ENCODE measurements at places on chromosomes 6 and 20.

GRCh38 chr20:6870559-6870958 is 103.1 kb downstream of the BMP2 start:
- DNase-seq = no peak

DNA sequence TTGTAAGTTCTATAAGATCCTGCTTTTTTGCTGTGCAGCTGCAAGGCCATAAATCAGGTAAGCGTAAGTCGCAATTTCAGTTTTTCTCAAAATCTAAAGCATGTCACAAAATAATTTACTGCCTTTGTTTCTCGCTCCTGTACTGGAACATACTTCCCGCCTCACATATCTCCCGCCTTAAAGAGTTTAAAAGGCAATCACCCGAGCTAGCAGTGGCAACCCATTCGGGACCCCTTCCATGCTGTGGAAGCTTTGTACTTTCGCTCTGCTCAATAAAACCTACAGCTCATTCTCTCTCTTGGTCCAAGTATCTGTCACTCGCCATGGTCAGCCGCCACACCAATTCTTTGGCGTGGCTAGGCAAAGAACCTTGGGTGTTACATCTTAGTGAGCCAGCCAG is 34.0 kb downstream of the CEP85L start:
- DNase-seq = no peak

DNA sequence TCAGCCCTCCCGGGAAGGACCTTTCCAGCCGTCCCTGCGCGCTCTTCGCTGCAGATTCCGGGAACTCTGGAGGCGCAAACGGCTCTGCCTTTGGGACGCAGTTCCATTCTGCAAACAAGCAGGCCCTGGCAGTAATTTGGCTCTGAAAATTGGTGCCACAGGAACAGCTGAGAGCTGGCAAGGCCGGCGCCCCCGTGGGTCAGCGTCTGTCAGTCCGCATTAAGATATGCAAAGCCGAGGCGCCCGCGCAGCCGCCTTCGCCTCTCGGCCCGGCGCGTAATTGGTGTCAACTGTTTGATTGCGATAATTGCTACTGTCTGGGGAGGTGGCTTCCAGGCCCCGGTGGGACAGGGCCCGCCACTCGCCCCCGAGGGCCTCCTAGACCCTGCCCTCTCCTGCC is 73.6 kb downstream of the NCR2 start:
- DNase-seq = no peak

- DNase-seq = no peak
Observed at GRCh38 chr6:515267-515666, 123.7 kb downstream of the IRF4 start.

GRCh38 chr20:32560989-32561830 is 23.9 kb downstream of the NOL4L start:
- no peak for DNase-seq

DNA sequence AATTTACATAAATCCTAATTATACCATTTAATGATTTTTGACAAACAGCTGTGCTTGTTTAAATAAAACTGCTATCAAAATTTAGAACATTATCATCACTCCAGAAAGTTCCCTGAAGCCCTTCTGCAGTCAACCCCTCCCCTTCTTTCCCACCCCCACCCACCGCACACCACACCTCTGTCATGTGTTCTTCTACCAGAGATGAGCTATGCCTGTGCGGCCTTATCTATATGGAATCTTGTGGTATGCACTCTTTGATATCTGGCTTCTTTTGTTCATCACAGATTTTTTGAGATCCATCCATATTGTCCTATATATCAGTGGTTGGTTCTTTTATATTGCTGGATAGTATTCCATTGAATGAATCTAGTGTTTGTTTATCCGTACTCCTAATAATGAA is 7.2 kb downstream of the MYLIP start:
- no peak for DNase-seq

DNA sequence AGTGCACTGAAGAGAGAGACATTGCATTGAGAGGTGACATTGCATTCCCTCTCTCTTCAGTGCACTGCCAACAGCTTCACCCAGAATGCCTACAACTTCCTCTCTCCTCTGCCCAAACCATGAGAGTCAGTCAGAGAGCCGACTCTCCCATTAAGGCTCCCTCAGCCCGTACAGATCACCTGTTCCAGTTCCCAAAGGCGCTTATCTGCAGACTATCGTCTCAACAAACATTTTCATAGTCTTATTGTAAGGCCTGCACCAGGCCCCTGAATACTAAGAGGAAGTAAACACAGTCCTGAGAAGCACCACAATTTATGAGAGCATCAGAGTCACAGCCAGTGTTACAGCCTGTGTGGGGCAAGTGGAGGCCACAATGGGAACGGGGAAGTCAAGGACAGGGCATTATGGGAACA is 53.7 kb downstream of the GFOD1 start:
- no peak for DNase-seq

DNA sequence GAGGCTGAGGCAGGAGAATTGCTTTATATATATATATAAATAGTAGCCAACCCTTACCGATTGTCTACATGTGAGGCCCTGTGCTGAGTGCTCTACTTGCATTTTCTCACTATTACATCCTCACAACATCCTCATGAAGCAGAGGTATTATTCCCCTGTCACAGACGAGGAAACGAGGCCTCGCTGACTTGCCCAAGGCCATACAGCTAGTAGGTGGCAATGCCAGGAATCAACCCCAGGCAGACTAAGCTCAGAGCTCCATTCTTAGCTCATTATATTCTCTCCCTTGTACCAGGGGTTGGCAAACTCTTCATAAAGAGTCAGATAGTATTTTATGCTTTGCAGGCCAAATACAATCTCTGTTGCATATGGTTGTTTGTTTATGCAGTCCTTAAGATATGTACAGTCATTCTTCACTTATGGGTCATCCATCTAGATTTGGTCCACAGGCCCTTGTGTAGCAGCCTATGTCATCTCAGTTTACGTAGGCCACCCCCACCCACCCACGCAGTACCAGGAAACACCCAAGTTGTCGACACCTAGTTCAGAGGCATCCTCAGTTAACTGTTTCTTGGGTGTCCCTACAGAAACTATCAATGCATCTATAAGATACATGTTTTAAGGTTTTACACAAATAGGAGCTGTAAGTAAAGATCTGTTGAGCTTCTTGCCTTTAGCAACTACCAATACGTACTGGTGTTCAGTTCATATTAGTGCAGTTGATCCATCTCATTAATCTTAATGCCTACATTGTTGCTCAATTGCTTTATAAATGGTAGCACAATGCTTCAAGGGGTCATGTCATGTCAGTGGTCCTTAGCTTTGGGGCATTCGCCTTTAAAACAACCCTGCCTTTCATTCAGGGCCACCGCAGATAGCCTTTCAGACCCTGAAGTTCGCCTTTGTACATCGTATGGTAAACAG is 3.0 kb downstream of the CASS4 start:
- DNase-seq = no peak

DNA sequence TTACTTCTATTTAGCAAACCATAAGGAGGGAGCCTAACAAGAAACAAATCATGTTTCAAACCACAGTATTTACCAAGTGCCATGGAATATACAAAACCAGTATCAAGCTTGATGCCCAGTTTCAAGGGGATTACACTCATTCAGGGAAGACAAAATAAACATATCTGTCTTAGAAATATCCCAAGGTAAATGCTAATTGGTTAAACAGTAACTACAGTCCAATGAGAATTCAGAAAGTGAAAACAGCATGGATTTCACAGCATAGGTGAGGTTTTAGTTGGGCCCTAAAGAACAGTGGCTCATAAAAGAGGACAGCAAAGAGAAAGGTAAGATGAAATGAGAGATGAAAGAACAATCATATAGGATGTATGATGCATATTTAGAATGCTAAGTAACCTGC is 110.3 kb downstream of the CHD6 start:
- no peak for DNase-seq

- no peak for DNase-seq
Observed at GRCh38 chr20:12053353-12053752, 135.7 kb downstream of the BTBD3 start.

GRCh38 chr6:137767911-137768690 is 99.0 kb upstream of the TNFAIP3 start:
- DNase-seq = no peak

DNA sequence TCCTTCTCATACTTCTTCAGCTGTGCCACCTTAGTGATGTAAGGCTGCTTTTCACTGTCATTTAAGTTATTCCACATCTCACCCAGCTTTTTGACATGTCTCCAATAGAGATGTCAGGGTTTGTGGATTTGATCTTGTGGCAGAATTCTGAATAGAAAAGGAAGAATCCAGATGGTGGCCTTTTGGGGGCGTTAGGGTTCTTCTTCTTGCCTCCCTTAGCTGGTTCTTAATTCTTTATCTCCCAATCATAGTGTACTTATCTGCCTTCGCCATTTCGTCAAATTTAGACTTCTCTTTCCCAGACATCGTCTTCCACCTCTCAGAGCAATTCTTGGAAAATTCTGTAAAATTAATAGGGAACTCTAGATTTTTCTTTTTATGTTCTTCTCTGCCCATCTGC is 422.9 kb downstream of the GJA1 start:
- no peak for DNase-seq

GRCh38 chr6:11683871-11684270 is 94.7 kb downstream of the ADTRP start:
- no peak for DNase-seq

DNA sequence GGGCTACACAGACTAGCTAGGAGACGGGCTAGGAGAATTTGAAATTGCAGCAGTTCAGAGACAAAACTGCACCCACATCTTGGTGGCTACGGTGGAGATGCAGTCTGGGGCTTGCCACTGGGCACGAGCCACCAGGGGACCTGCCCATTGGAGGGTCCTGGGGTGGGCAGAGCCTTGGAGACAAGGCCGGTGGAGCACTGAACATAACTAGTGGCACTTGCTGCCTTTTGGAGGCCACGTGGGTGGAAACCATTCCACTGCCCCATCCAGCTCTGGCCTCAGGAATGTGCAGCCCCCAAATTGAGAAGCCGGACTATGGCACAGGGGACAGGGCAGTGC is 113.4 kb downstream of the NFATC2 start:
- DNase-seq = no peak

DNA sequence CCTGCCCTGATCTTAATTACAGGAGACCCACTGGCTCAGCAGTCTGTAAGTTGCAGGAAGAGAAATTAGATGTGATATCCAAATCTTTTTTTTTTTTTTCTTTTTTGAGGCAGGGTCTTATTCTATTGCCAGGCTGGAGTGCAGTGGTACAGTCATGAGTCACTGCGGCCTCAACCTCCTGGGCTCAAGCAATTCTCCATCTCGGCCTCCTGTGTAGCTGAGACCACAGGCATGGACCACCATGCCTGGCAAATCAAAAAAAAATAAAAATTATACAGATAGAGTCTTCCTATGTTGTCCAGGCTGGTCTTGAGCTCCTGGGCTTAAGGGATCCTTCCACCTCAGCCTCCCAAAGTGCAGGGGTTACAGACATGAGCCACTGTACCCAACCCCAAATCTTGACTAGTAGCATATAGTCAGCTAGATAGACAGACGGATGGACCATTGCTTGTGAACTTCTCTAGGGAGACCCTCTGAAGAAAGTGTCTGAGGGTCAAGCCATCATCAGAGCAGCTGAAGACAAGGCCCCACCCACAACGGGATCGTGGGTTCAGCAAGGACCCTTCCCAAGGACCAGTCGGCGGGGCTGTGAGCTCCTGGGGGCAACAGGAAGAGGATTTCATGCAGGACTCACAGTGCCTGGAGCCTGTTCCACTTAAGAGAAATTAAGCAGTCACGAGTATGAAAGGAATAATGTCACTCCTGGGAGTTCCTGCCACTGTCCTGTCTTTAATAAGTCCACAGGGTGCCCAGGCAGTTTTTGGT is 222.7 kb downstream of the ANKRD60 start:
- no peak for DNase-seq

DNA sequence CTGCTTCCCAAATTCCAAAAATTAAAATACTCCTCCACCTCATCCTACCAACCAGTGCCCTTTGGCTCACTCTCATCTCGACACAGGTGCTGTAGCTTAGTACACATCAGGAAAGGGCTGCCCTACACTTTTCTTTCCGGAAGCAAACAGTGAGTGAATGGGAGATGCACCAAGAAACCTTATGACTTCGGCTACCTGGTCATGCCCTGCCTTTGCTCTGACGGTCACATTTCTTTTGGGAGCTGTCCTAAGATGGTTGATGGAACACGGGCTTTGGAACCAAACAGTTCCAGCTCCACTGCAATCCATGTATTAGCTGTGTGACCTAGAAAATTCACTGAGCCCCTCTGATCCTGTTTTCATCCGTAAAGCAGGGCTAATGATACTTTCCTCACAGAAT is 92.7 kb upstream of the ASF1A start:
- no peak for DNase-seq

- no peak for DNase-seq
Observed at GRCh38 chr6:168756009-168756634, 315.1 kb downstream of the SMOC2 start.

DNA sequence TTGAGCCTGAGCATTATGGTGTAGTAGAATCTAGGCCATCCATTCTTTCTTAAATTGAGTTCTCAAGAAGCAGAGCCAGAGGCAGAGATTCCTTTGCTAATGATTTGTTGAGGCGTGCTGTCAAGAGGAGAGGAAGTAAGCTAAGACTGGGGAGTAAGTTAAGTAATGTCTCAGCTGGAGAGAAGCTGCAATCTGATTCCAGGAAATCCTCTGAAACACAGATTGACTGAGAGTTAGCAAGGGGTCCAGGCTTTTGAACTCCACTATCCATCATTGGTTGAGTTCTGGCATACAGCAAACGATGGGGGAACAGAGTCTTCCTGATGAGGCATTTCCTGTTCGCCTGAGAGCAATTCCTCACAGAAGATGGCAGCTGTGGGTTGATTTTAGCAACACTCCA is 207.4 kb upstream of the RAB32 start:
- DNase-seq = no peak

GRCh38 chr6:14896475-14896874 is 349.4 kb upstream of the JARID2 start:
- no peak for DNase-seq

DNA sequence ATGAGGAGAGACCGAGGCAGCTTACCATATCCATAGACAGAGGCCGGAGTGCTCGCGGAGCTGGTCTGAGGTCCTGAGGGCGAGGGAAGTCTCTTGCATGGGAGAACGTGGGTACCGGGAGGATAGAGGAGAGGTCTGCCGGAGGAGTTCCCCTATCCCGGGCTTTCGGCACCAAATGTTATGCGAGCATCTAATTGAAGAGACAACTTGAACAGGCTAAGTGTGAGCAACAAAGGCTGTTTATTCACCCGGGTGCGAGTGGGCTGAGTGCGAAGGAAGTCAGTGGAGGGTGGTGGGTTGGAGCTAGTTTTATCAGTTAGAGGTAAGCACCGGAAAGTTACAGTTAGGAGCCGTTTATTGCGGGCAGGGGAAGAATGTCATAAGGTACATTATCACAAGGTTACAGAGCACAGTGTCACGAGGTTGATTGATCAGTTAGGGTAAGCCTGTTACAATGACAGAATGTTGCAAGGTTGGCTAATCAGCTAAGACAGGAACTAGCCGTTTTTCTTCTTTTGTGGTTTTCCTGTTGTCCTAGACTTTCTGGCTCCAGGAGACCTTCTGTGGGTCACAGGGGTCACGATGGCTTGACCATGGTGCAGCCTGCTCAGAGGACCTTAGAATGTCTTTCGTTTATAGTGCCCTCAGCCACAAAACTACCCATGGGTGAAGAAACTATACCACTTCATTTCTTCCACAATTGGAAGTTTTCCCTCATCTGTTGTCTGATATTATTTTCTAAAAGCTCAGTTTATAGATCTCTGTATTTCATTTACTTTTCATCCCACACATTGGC is 746.0 kb upstream of the ADGRB3 start:
- no peak for DNase-seq
